Stimulated activated CD8-positive, alpha-beta memory T cell treated with anti-CD3 and anti-CD28 coated beads, Interleukin-2, amount 100 ng/mL, for 1 hour (primary cell): ENCODE measurements at places on chromosomes 2 and 18.

- no peak for DNase-seq
These were observed 34.4 kb upstream of the TTC32 start for GRCh38 chr2:19936203-19936602.

- no peak for DNase-seq
These were observed 109.8 kb downstream of the ADCYAP1 start for GRCh38 chr18:1014509-1014908.

DNA sequence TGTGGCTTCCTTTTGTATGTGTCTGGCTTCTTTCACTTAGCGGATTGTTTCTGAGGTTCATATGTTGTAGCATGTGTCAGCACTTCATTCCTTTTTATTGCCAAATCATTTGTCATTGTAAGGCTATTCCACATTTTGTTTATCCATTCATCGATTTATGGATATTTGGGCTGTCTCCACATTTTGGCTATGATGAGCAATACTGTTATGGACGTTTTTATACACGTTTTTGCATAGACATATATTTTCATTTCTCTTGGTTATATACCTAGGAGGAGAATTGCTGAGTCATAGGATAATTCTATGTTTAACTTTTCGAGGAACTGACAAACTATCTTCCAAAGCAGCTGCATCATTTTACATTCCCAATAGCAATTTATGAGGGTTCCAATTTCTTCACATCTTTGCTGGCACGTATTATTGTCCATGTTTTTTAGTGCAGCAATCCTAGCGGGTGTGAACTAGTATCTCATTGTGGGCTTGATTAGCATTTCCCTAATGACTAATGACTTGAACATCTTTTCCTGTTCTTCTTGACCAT is 48.1 kb upstream of the TBC1D8 start:
- no peak for DNase-seq

GRCh38 chr18:21179590-21180220 is 62.3 kb upstream of the GREB1L start:
- no peak for DNase-seq

- no peak for DNase-seq
These were observed 107.2 kb downstream of the INHBB start for GRCh38 chr2:120452945-120453634.

GRCh38 chr2:231296401-231296974 is 98.1 kb downstream of the ARMC9 start:
- no peak for DNase-seq

DNA sequence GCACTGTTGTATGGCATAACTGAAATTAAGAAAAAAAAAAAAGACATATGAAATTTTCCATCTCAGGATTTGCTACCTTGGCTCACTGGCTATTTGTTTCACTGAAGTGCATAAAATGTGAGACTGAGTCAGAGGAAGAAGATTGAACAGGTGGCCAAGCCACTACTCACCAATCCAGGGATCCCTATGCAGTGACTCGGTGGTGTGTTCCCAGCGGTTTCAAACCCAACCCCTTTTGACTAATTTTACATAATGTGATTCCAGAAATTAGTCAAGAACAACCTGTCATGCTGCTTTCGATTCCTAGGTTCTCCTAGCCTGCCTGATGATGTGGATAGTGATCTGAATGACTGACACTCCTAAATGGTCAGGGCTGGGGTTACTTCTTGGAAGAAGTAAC is 77.3 kb downstream of the KLHL14 start:
- no peak for DNase-seq

- DNase-seq: no peak
These were observed 181.9 kb upstream of the RAB12 start for GRCh38 chr18:8427339-8427738.

DNA sequence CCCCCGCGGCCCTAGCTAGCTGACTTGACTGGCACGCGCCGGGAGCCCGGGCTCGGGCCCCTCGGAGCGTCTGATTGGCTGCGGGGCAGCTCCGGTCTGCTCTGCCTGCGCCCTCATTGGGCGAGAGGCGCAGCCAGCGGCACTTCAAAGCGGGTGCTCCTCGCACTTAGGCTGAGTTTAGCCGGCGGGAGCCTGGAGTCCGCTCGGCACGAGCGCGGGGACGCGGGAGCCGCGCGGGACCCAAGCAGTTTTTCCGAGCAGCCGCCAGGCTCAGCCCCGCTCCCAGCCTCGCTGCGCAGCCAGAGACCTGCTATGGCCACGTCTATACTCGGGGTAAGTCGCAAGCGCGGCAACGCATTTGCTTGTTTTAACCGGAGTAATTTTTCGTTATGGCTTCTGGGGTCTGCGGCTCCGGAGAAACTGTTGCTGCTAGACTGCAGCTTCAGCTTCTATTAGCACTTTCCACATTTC is at the start of gene SP9:
Gene SP9 (plus strand): TSS at position 174 of the 471 bp plus-strand sequence. CDS start 139 bp downstream, at position 313.
- no peak for DNase-seq

DNA sequence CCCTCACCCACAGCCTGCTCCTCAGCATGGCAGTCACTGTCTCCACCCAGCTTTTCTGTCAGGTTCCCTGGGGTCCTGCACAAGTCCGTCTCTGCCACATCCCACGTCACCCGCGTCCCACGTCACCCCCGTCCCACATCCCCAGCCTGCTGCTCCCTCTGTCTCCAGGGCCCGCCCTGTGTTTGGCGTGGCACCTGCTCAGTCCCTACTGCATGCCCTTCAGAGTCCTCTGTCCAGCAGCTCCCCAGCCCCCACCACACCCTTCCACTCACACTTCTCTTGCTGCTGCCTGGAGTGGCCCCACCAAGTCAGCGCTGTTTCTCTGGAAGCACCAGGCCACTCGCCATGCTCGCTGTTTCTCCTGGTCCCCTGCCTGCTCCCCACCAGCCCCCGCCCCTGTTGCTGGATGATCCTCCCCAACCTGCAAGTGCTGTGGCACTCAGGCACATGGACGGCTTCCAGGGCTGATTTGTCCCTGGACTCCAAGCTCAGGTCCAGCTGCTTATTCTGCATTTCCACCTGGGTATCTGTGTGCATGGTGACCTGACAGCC is 18.8 kb downstream of the ATG4B start:
- no peak for DNase-seq

DNA sequence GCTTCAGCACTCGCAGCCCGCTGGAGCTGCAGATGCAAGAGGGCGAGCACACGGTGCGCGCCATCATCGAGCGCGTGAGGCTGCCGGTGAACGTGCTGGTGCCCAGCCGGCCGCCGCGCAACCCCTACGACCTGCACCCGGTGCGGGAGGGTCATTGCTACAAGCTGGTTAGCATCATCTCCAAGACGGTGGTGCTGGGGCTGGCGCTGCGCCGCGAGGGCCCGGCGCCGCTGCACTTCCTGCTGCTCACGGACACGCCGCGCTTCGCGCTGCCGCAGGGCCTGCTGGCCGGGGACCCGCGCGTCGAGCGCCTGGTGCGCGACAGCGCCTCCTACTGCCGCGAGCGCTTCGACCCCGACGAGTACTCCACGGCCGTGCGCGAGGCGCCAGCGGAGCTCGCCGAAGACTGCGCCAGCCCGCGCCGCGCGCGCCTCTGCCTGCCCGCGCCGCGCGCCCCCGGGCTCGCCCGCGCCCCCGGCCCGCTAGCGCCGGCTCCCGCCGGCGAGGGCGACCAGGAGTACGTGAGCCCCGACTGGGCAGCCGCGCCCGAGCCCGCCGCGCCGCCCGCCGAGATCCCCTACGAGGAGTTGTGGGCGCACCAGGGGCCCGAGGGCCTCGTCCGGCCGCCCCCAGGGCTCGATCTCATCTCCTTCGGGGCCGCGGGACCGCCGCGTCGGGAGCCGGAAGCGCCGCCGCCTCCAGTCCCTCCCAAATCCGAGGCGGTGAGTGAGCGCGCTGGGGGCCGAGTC is 11.8 kb downstream of the GAREM2 start:
- peak; percentile 74 for DNase-seq

- no peak for DNase-seq
These were observed 1392.9 kb upstream of the ACVR2A start for GRCh38 chr2:146451972-146452371.

DNA sequence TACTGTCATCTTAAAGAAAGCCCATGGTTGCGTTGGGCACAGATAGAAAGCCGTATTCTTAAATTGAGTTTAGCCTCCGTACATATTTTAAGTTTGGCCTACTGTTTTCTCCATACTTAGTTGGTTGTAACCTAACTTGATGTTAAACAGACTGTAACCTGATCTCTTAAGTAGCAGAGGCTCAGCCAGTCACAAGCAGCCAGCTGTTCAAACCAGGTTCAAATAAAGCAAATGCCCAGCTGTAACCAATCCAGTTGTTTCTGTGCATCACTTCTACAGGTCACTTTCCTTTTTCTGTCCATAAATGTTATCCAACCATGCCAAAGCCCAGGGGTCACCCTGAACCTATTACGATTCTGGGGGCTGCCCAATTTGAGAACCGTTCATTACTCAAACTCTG is 10.0 kb upstream of the THADA start:
- no peak for DNase-seq

DNA sequence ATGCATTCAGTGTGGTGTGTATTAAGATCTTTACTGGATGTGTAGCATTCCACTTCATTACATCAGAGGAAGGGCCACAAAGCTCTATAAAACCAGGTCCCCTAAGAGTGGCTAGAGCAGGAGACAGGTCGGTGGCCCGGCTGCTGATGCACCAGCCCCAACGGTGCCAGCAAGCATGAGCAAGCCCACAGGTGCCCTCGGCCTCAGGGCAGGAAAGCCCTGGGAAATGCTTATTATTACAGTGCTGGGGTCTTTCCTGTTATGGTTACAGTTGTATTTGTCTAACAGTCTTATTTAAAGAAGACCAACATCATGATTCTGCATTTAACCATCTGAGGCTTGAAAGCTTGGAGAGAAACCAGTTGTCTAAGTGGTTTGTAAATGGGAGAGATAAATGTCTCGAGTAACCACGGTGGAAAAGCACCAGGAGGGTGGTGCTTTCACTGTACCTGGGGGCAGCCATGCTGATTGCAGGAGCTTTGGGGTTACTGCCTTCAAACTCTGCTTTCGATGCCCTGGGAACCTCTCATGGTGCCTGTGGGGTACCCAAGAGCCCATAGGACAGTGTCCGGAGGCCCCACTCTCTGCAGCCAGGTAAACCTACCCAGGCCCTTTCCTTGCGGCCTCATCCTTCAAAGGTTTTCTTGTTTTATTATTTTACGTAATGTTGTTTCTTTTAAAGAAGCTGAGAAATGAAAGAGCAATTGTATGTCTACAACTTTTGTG is 133.1 kb downstream of the SH3RF3 start:
- no peak for DNase-seq

GRCh38 chr2:102979429-102979828 is 217.6 kb downstream of the TMEM182 start:
- DNase-seq: no peak

DNA sequence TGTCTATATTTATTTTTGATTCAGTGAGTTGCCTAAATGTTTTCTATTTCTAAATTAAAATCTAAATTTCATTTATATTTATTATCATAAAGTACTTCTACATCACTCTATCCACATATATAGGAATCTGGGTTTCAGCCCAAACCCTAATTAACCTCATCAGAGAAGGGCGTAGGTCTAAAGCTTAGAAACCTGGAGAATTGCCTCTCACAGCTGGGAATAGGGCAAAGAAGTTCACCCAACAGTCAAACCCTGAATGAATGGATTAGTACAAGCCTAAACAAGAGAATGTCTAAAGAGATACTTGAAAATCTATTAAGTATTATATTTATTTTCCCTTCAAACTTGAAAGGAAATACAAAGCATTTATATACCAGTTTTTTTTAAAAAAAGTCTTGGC is 26.2 kb downstream of the TFPI start:
- no peak for DNase-seq

GRCh38 chr18:22346953-22347605 is 70.6 kb downstream of the CTAGE1 start:
- no peak for DNase-seq

- DNase-seq: no peak
These were observed 2.9 kb upstream of the EPB41L3 start for GRCh38 chr18:5546660-5547059.

- DNase-seq: no peak
These were observed 364.3 kb upstream of the MEX3C start for GRCh38 chr18:51561821-51562220.

- DNase-seq: no peak
These were observed 35.9 kb upstream of the CCDC93 start for GRCh38 chr2:118049816-118050140.

DNA sequence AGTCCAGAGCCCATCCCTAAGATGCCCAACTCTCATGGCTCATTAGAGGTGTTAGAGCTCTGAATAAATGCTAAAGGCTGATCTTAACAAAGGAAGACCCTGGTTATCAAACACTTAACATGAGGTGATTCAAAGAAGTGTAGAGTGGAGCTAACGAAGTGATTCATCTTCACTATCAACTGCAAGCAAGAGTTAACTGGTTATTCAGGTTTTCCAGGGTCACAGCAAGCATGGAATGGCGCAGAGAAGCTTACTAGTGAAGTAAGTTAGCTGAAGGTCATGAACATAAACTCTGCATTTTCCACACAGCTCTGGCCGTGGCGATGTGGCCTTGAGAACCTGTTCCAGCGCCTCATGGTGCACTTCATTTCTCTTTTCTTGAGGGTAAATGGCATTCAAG is 17.0 kb downstream of the RND3 start:
- DNase-seq: no peak

- no peak for DNase-seq
These were observed 1.3 kb downstream of the MAPRE2 start for GRCh38 chr18:35042389-35043071.

DNA sequence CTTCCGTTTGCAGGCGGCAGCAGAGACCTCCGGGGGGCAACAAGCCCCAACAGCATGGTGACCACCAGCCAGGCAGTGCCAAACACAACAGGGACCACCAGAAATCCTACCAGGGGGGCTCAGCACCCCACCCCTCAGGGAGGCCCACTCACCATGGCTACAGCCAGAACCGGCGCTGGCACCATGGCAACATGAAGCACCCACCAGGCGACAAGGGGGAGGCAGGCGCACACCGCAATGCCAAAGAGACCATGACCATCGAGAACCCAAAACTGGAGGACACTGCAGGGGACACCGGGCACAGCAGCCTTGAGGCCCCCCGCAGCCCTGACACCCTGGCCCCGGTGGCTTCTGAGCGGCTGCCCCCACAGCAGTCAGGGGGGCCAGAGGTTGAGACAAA is 192.9 kb downstream of the SMAD7 start:
- DNase-seq: no peak

DNA sequence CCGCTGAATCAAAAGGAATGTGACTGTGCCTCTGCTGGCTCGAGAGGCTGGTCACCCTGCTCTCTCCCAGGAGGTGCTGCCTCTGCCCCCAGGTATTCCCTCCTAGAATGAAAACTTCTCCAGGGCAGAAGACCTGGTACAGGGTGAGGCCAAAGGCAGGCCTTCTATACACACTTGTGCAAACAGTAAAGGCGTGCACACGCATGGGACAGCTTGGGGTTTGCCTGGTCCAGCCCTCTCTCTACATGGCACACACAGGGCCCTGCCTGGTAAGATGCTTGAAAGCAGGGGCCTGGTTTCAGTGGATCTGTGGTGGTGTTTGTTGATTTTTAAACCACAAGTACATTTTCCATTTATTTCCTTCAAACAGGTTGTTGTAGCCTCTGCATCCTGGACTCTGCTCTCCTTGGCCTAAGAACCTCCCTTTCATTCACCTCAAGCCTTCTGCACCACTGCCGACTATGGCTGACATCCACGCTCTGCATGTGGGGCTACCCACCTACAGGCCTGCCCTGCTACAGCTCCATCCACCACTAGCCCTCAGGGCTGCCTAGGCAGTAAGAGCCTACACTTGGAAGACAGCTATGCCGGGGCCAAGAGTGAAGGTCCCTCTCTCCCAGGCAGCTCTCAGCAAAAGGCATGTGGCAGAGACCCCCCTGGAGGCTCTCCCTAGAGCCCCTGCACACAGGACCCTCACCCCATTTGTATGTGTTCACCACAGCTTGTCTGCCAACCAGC is 190.7 kb downstream of the ZBTB7C start:
- DNase-seq: no peak

GRCh38 chr2:127932199-127932876 is 46.6 kb upstream of the AMMECR1L start:
- DNase-seq: no peak
